WTC11 (cell line): ENCODE measurements at places on chromosomes 3 and 15. TPM values are rescaled to one million over a fixed set of nuclear protein-coding genes. Genes with fewer than 3 reads are reported as not detected.

The ASB14 gene
- not detected in 3 replicates for total RNA-seq

The CKMT1A gene
- 34.4 to 37.4 TPM (median 36.4 TPM) in 3 replicates for total RNA-seq

The GOLGA6L4 gene
- 2.1 to 3.5 TPM (median 2.4 TPM) in 3 replicates for total RNA-seq

The TAGLN3 gene
- 2.8 to 3.3 TPM (median 2.8 TPM) in 3 replicates for total RNA-seq

The IL17RE gene
- total RNA-seq: 3.0 to 4.2 TPM (median 4.0 TPM) in 3 replicates

The RBP2 gene
- not detected in 3 replicates for total RNA-seq

The GPR160 gene
- total RNA-seq: 28.9 to 33.3 TPM (median 32.2 TPM) in 3 replicates

The MEX3B gene
- total RNA-seq: 8.5 to 8.9 TPM (median 8.8 TPM) in 3 replicates

The GOLGA8K gene
- 1.1 to 1.5 TPM (median 1.2 TPM) in 3 replicates for total RNA-seq

The FGF7 gene
- total RNA-seq: 0.11 to 0.15 TPM (median 0.11 TPM) in 3 replicates
